Activated CD8-positive, alpha-beta memory T cell treated with anti-CD3 and anti-CD28 coated beads for 1 hour (primary cell): ENCODE measurements at places on chromosomes 2 and 18.

DNA sequence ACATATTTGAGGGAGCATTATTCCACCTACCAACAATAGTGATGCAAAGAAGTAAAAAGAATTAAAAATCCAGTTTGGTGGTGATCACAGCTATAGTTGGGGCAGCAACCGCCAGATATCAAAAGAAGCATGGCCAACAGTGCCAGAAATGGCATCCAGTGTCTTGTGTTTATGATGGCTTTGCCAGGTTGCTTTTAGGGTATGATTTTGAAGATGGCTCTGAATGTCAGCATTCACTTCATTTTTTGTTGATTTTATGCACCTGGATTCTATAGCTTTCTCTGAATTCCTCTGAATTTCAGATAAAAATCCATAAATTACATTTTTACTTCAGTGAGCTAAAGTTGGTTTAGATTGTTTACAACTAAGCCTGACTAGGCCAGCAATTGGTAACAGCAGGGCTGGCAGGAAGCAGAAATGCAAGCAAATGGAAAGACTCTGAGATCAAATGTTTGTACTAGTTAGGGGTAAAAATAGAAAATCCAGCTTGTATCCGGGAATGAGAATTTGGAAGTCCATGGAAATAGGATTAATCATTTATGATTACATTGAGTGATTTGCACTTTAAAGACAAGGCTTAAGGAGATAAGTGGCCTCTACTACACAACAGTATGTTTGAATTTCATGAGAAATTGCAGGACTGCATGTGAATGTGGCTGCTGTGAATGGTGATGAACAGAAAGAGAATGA is 40.4 kb downstream of the COL3A1 start:
- DNase-seq: no peak

- no peak for DNase-seq
Observed at GRCh38 chr2:24512831-24513230, 21.8 kb downstream of the NCOA1 start.

GRCh38 chr2:223901311-223901710 is 43.8 kb downstream of the WDFY1 start:
- no peak for DNase-seq

DNA sequence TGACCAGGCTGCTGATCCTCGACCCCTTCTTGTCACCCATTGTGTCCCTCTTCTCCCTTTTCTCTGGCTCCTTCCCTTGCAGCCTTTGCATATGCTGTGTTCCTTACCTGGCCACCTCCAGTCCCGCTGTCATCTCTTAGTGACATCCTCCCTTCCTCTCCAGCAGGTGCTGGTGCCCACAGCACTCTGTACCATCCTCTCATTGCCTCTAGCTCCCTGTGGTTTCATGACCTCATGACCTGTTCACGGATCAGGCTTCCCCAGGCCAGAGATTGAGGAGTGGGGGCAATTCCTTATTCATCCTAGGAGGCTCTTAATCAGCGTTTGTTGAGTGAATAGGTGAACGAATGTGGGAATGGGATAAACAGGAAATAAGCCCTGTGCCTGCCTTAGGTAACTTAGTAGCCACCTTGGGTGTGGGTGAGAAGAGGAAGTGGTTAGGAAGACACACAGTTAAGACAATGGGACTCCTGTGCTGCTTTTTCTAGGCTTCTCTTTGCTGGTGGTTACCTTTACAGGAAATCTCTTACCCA is 35.5 kb downstream of the ITGA6 start:
- peak; percentile 6 for DNase-seq

- no peak for DNase-seq
Observed at GRCh38 chr2:95539836-95540235, 52.0 kb upstream of the TRIM43 start.

- no peak for DNase-seq
Observed at GRCh38 chr2:128444121-128444771, 125.6 kb upstream of the HS6ST1 start.

GRCh38 chr18:59455728-59456276 is 96.7 kb upstream of the LMAN1 start:
- no peak for DNase-seq

DNA sequence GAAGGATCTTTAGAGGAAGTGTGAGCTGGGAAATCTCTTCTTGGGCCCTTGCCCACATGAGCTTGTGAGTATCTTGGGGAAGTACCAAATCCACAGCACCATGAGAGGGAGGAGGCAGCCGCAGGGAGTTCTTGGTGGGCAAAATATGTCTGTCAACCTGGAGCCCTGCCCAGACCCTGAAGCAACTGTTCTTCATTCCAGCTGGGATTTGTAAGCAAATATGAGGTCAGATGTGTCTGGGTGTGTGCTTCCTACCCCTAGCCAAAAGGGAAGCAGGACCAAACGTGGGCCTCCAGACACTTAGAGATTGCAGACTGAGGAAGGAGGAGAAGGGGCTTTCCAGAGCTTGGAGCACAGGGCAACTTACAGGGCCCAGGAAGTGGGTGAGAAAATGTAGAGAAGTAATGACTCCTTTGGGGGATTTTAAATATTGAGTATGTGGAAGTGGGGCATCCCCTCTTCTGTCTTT is 41.9 kb downstream of the TMEM247 start:
- no peak for DNase-seq

DNA sequence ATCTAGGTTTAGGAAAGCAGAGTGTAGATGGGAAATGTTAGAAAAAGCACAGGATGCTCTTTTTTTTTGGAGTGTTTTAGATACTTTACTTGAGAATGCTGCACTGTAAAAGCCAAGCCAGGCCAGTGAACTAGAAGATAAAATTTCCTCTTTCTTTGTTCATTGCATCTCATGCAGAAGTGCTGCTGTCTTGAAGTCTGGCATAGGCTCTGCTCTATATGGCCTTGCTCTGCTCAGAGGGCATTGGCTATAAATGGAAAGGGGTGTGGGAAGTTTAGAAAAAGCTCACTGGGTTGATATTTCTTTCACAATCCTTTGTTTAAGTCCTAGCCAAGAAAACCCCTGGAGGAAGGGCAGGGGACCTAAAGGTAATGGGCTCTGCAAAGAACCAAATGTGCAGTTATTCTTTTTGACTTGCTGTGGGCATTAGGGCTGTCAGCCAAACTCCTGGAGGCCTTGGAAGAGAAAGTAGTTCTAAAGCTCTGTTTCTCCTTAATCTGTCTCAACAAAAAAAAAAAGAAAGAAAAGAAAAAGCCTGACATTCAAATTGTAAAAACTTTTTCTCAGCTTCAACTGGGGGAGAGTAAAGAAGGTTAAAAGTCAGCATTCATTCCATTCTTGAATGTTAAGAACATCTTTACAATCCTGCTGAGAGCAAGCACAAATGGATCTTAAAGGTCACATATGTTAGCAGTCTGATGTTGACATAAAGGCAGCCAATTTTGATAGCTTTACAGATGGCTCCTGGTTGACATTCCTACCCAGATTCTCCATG is 338.3 kb downstream of the GULP1 start:
- DNase-seq: no peak

- DNase-seq: no peak
Observed at GRCh38 chr18:23487738-23488570, 15.4 kb upstream of the RMC1 start.

DNA sequence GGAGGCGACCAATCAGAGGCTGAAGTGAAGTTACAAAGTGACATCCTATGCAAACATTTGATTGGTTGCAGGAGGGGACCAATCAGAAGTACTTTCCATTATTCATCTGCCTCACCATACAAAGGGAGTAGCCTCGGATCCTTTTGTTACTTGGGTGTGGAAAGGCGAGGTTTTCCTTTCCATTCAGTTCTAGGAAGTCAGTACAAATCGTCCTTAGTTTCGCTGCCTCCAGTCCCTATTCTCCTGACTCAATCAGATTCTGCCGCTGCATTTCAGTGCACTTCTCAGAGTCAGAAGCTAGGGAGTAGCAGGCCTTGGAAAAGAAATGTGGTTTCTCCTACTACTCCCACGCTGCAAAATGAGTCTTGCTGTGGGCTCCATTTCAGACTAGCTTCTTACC is 149.4 kb downstream of the DTNA start:
- DNase-seq: no peak

GRCh38 chr2:68237404-68237803 is 14.9 kb downstream of the PPP3R1 start:
- no peak for DNase-seq
